ENCODE measurements at places on chromosomes 3 and 15.

DNA sequence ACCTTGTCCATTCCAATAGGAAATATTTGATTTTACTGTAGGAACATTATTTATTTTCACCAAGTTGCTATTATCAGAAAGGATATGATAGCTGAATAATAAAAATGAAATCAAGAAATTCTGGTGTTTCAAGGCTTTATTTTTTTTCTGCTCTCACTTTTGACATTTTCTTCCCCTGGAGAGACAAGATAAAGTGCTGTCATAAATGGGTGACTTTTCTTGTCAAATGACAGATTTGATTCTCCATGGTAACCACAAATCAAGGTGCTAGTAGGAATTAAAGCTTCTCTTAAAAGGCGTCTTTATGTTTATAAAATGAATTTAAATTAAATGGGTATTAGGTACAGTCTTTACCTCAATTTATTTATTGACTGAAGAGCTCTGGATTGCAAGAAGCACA, 124.6 kb downstream of the FOXP1 start:
- no peak for DNase-seq

- DNase-seq, result peak; percentile 82
Measured at GRCh38 chr3:191328962-191329653, at the start of gene CCDC50. Gene CCDC50, plus strand, starts transcription at chr3:191329394. Its CDS starts 281 bp downstream, at chr3:191329675.

DNA sequence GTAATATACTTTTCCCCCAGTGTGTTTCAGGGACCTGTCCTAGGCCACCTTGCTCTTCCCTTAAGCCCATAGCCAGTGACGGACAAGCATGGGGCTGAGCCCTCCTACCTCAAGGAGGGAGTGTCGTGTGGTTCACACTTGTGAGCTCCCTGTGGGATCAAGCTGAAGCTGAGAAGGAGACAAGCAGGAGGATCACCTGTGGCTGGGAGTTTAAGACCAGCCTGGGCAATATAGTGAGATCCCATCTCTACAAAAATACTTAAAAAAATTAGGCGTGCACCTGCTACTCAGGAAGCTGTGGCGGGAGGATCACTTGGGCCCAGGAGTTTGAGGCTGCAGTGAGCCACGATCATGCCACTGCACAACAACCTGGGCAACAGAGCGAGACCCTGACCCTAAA, 76.7 kb upstream of the RPL35A start:
- no peak for DNase-seq

DNA sequence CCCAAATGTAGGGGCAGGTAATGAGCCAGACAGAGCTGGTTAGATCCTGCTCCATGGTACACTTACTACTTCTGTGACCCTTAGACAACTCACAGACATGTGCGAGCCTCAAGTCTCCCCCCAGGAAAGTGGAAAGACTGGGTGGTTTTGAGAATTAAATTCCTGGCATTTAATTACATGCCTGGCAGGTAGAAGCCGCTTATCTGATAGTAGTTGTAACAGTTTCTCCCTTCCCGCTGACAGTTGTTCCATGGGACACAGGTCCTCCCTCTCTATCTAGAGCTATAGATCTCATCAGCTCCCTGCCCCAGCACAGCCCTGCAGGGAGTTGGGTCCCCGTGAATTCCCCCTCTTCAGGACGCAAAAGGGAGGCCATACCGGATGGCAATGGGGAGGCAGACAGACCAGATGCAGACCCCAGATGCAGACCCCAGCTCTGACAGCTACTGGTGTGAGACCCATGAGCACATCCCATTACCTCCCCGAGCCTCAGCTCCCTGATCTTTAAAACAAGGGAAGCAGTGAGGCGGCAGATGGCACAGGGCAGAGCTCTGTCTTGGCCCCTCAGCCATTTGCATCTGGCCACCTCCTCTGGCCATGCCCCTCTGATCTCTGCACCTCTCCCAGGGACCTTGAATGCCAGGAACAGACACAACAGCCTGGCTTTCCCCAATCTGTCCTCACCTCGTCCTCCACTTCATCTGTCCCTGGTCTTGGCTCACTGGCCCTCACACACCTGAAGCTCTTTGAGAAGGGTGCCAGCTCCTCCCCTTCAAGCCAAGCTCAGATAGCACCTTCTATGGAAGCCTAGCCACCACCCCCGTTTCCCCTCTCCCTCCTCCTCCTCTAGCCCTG, 34.1 kb upstream of the NR2C2 start:
- peak; percentile 24 for DNase-seq

- no peak for DNase-seq
Measured at GRCh38 chr3:196168808-196169391, 42.3 kb downstream of the ZDHHC19 start.

All from H9 (cell line).